ENCODE measurements at places on chromosomes 4 and X. TPM values are rescaled to one million over a fixed set of nuclear protein-coding genes. Genes with fewer than 3 reads are reported as not detected.

BTC gene
- total RNA-seq = not detected

GRCh38 chr4:153296040-153296823 is 48.3 kb upstream of the MND1 start:
- DNase-seq = no peak

DNA sequence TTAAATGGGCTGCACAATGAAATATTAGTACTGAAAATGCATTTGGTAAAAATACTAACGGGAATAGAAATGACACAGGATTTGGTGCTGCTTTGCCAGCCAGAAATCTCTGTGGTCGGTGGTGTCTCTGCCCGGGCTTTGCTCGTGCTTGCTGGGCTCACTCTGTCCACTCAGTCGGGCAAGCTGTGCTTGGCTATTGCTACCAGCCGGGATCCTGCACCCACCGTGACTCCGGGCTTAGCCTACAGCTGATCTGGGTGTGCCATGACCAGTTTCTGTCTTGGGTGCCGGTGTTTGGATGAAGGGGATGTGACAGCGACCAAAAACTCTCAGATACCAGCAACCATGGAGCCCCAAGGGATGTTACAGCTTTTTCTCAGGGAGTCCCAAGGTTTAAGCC is 487.7 kb downstream of the TECRL start:
- no peak for DNase-seq

GRCh38 chr4:663046-663437 is 11.0 kb downstream of the ATP5ME start:
- no peak for DNase-seq

GRCh38 chr4:18815779-18816173 is 794.2 kb upstream of the LCORL start:
- DNase-seq = no peak

DNA sequence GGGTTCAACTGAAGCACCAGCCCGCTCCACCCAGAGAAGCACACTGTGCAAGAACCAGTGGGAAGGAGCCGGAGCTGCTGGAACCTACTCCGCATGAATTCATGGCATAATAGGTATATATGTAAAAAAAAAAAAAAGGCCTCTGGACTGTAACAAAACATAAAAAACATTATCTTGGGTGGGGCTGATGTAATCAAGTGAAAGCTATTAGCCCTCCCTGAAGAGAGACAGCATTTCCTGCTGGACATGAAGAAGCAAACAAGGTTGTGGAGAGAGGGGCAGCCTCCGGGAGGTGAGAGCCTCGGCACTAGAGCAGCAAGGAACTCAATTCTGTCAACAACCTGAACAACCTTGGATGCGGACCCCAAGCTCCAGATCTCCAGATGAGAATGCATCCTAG is 50.7 kb downstream of the PLAC1 start:
- no peak for DNase-seq

DNA sequence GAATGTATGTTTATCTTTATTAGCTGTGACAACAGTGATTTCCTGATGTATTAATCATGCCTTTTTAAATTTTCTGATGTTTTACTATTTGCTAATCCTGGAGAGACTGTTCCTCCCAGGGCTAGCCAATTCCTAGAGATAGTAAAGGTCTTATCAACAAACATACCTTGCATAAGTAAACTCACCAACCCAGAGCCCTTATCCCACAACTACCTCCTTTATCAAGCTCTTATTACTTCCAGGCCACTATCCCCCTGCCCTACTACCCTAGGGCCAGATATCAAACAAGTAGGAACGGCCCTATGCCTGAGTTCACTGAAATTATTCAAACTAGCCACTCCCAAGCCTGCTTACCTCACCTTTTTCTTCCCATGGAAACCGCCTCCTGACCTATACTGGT is 58.2 kb upstream of the NPNT start:
- no peak for DNase-seq

GRCh38 chr4:168883513-168883912 is 126.5 kb downstream of the CBR4 start:
- DNase-seq = no peak

DNA sequence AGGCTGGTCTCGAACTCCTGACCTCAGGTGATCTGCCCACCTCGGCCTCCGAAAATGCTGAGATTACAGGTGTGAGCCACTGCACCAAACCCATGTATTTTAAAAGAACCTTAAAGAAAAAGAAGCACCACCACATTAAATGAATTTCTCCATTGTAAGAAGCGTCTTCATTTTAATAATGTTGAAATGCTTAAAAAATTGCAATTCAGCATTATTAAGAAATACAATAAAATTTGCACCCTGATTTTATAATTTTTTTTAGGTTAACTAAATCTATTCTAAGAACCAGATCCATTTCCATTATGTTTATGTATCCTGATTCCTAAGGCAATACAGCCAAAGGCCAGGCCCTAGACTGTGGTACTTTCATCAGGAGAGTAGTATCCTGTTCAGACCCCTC is 167.2 kb downstream of the BTC start:
- DNase-seq = no peak

GRCh38 chrX:39577985-39578869 is 519.5 kb downstream of the BCOR start:
- peak; percentile 1 for DNase-seq

DNA sequence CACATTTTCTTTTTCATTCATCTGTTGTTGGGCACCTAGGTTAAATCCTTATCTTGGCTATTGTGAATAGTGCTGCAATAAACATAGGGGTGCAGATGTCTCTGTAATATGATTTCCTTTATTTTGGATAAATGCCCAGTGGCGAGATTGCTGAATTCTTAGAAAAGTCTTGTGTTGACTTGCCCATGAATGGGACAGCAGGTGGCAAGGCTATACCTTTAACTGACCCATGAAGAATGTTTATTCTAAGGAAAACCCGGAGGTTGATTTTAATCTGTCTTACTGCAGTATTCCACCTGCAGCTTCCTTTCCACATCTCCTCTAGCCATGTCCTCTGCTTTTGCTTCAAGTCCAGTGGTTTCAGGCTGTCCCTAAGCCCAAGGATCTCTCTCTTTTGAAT is 220.6 kb downstream of the SNCA start:
- no peak for DNase-seq

- DNase-seq = no peak
Measured at GRCh38 chr4:62495032-62495431, 1294.9 kb downstream of the ADGRL3 start.

LRIT3 gene
- total RNA-seq = 0.25 TPM

- DNase-seq = no peak
Measured at GRCh38 chr4:89803915-89804314, 33.0 kb downstream of the SNCA start.

GRCh38 chr4:27779827-27780226 is 919.2 kb downstream of the STIM2 start:
- no peak for DNase-seq

STK26 gene
- total RNA-seq = 18.4 TPM

DNA sequence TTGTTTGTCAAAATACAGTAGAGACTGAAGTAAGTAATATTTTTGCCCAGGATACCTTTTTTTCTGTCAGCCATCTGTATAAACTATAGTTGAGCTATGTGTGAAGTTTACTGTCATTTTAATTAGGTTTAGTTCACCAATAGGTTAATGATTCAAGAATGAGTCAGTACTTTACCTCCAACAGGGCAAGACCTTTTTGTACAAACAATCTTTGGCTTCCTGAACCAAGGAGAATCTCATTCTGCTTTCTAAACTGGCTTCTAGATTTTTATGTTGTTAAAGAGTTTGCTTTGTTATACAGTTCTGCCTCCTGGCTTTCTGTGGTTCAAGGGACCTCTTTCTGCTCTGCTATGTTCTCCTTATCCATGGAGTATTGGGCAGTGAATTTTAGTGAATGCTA is 412.0 kb upstream of the NR3C2 start:
- DNase-seq = no peak

DNA sequence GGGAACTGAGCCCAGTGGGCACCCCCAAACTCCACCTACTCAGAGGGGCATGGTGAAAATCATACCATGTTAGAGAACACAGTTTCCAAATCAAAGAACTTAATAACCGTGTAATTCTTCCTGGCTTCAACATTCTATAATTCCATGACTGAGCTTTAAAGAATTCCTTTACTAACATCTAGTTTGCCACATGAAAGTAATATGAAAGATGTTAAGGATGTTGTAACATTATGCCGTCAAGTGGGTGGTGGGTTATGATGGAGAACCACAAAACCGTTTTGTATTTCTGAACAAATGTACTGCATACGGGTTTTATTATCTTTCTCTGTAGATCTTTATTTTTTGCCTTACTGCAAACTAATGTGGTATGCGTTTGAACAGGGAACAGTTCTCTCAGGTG is 549.0 kb upstream of the MAGEB2 start:
- DNase-seq = no peak

POLN gene
- total RNA-seq = 4.9 TPM

BBS12 gene
- 1.4 TPM for total RNA-seq

DNA sequence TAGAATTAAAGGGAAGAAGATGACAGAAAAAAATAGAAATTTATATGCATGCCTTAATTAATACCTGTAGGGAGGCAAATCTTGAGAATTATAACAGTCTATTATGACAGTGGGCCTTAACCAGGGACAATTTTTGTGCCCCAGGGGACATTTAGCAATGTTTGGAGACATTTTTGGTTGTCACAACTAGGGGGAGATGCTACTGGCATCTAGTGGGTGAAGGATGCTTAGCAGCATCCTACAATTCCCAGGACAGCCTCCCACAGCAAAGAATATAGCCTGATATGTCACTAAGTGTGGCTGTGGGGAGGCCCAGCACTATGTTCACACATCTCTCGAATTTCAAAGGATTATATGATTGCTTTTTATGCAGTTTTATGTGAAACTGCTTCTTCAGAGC is 10.5 kb downstream of the GPR82 start:
- DNase-seq = no peak

DNA sequence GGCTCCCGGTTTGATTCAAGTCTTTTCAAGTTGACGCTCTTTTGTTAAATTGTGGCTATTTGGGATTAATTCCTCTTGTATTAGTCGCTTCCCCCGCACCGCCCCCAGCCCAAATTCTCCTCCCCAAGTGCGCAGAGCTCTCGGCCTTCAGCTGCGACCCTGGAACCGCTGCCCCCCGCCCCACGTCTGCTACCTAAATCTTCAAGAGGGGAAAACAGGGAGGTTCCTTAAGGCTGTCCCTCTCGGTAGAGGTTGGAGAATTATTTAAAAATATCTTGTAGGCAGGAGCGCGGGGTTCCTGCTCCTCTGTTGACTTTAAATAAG is 860 bp upstream of the RPS6KA3 start:
- no peak for DNase-seq

- DNase-seq = no peak
Measured at GRCh38 chr4:86657910-86658309, 63.8 kb downstream of the PTPN13 start.

NALF2 gene
- not detected for total RNA-seq

SPP1 gene
- total RNA-seq = not detected

NPY2R gene
- total RNA-seq = not detected

AREG gene
- total RNA-seq = 9.3 TPM

DNA sequence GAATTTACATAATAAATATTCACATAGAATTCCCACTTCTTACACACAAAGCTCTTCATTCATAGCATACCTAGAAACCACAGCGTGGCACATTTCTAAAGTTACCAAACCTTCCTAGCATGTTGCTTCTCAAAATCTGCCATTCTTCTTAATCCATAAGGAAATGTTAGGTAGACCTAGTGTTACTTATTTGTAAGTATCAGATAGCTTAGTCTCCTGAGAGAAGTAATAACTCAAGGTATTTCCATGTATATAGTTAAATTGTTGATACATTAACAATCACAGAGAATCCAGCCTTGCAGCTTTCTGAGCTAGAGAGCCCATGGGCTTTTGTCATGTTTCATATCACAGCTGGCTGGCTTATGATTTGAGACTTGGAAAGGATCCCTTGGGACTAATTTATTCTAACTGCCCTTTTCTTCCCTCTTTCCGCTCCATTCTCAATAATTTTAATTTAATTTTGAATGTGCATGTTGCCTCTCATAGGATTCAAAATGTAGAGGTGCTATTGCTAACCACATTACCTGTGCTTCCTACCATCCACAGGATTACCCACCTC is 17.6 kb downstream of the SH3RF1 start:
- DNase-seq = no peak

DNA sequence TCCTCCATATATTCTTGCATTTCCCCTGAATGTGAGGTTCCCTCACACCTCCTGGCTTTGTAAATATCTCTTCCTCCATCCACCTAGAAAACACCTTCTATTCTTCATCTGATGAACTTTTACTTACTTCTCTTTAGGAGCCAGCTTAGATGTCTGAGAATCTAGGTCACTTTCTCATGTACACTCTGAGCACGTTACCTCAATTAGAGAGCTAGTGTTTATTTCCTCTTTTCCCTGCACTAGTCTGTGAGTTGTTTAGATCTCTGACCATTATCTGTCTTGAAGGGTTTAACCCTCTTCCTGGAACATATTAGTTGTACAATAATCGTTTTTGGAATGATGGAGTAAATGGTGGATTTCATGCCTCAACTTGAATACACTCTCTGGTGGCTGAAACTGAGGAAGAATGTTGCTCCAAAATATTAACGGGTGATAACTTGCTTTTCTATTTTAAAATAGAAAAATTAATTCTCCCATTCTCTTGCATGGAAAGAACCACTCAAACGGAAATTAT is 8.5 kb upstream of the NEIL3 start:
- DNase-seq = no peak

TMEM144 gene
- not detected for total RNA-seq

NEK1 gene
- 22.9 TPM for total RNA-seq

DNA sequence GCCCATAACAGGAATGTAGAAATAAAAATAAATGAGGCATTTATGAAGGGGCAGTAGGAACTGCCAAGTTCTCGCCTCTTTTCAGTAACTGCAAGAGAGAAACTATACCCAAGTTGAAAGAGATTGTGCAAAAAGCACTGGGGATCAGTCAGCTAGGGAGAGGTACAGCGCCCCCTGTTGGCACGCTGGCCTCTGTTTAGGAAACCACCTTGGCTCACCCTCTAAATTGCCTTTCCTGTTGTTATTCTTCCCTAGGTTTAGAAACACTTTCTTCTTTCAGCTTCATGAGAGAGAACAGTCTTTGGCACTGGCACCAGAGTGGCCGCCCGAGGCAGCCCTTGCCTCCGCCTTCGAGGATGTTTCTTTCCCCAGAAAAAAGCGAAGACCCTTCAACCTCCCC is 348.5 kb downstream of the MID1IP1 start:
- DNase-seq = peak; percentile 51

DNA sequence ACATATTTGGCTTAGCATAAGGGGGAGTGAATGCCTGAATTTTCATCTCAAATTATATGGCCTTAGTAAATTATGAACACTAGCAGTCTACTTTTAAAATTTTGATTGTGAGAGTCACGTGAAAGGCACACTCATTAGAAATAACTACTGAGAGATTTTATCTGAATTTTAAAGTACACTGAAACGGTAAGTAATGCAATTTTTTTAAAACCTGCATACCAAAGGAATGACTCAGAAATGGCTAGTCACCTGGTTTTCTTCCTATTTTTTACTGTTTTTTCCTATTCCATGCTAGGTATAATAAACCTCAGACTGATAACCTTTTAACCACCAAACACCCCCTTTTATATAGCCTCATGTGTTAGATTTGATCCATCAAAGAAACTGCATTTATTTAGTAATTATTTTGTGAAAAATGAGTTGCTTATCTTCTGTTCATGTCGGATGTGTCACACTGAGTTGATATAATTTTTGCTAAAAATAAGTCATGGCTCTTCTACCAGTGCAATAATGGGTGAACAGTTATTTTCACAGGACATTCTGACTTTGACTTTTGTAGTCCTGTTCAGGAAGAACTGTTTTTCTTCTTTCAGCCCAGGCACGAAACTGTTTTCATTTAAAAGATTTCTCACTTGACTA is 40.4 kb downstream of the CPEB2 start:
- DNase-seq = no peak

- DNase-seq = no peak
Measured at GRCh38 chrX:2188330-2188792, 312.4 kb downstream of the DHRSX start.

CYTL1 gene
- total RNA-seq = 0.54 TPM

BEND2 gene
- 0.91 TPM for total RNA-seq
